NCI-H1417 (cell line): ENCODE measurements at places on chromosomes 7 and 10.

DNA sequence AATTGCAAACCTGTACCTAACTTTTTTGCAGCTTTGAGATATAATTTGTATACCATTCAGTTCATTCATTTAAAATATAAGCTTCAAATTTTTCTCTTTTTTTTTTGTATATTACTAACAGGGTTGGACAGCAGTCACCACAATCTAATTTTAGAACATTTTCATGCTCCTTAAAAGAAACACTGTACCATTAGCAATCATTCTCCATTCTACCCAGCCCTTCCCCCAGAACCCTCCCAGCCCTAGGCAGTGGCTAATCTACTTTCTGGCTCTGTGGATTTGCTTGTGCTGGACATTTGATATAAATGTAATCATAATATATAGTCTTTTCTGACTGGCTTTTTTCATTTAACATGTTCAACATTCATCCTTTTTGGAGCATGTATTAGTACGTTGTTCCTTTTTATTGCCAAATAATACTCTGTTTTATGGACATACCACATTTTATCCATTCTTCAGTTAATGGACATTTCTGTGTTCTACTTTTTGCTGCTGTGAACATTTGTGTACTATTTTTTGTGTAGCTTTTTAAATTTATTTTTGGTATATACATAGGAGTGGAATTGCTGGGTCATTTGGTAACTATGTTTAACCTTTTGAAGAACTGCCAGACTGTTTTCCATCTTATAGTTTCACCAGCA is 40.9 kb upstream of the ST7 start:
- no peak for DNase-seq

DNA sequence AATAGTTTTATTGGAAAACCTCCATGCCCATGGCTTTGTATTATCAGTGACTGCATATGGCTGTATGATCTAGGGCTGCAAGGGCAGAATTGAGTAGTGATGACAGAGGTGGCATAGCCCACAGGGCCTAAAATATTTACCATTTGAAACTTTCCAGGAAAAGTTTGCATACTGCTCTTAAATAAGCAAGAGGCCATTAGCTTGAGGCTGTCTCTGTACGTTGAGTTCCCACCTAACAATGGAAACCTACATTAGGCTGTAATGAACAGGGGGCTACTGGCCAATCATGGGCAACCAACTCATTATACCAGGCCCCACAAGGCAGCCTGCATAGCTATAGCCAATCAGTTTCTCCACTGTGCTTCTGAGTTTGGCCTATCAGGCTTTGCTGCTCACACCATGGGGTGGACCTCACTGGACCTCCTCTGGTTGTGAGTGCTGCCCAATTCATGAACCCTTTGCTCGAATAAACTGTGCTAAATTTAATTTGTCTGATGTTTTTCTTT is 673 bp upstream of the ST8SIA6 start:
- no peak for DNase-seq

- peak; percentile 61 for DNase-seq
These were observed 4.5 kb downstream of the SAP25 start for GRCh38 chr7:100568896-100569844.

GRCh38 chr7:103859709-103860108 is 129.7 kb downstream of the RELN start:
- no peak for DNase-seq

DNA sequence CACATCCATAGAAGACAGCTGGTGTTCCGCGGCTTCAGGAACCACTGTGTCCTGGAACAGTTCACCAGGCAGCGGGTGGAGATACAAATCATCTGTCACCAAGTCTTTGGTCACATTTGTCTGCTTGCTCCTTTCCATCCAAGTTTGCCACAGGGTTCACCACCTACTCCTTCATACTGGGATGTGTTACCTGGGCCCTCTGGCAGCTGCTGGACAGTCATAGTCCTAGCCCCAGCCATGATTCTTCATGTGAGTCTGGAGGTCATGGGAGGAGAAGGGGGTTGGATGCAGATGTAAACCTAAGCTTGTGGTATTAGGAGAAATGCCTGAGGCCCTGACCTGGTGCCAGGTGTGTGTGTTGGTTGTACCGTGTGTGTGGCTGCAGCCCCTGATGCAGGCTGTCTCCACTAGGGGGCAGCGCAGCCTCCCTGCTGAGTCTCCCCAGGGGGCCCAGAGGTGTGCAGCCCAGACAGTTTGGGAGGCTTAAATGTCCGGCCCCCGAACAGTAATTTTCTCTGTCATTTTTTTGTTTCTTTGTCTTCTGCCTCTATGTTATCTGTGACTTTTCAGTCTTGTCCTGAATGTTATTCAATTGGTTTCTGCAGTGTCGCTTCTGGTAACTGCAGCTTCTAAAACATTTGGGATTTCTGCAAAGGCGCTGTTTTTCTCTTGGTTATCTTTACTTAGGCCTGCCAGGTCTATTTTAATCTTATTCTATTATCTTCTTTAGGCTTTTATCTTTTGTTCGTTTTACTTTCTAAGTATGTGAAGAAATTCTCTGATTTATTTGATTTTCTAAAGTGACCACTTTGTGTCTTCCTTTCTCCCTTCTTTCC is 14.8 kb downstream of the NPS start:
- no peak for DNase-seq

- DNase-seq = no peak
These were observed 107.8 kb upstream of the PLXNA4 start for GRCh38 chr7:132683896-132684690.

DNA sequence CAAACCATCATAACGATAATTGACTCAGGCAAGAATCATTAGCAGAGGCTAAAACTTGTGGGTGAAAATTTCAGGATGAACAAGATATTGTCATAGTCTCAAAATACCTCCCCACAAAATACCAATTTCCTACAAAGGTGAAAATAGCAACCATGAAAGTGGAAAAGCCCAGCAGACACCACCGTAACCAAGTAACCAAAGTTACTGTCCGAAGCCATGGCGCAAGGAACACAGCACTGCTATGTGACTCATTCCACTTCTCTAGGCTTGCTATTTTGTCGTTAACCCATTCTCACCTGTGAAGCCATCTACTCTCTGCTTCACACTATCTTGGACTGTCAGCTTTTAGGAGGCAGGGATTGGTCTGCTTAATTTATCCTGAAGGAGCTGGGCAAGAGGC is 113.8 kb upstream of the CACUL1 start:
- DNase-seq = no peak

GRCh38 chr10:98420786-98421185 is 5.8 kb upstream of the PYROXD2 start:
- DNase-seq = no peak

DNA sequence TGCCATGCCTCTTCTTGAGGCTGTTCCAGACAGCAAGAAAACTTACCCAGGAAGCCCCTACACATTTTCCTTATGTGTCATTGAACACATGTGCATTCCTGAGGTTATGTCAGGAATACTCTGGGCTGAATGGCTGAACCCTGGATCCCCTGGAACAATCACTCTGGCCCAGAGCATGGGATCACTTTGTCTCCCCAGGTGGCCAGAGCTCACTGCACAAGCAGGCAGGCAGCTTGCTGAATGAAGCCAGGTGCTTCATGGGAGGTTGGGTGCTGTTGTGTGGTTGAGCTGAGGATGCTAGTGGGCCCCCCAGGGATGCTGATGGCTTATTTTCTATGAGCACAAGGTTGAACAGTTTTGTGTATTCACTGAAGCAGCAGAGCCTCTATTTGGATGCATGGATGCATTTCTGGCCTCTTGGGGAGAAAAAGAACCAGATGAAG is 54.7 kb upstream of the NPTX2 start:
- no peak for DNase-seq
